ENCODE measurements at places on chromosomes 5 and 9.

GRCh38 chr9:93156475-93157008 is 22.5 kb upstream of the NINJ1 start:
- DNase-seq, result no peak

DNA sequence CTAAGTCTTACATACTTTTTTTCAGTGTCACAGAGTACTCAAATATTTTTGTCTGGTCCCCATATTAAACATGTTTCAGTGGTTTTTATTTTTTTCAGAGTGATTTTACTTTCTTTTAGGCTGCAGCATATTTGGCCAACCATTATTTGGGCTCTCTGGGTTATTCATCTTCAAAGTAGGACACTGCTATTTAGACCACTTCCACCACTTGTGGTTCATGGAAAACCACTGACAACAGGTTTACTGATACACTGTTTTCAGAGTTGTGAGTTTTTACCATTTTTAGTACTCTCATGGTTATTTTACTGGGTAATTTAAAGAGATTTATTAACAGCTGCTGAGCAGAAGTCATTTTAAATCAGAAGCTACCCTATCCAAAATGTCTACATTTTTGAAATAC is 437.6 kb downstream of the KIAA0825 start:
- DNase-seq, result no peak

DNA sequence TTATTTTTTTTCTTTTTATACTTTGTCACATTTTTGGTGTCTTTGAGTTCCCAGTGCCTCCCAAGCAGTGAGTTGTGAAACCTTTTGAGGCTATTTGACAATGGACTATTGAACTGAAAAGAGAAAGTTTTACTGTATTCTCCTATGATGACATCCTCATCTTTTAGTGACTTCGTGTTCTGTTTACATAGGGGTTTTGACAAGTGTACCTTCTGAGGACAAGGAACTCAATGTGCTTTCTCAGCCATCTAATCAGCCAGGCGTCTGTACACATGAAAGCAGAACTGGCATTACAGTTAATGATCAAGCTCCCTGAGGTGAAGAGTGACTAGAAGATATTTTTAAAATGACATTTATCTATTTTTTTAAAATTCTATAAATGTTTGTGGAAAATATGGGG is 175.5 kb downstream of the ANXA1 start:
- no peak for DNase-seq

- DNase-seq, result peak; percentile 65
These were observed 36.1 kb downstream of the MRPL36 start for GRCh38 chr5:1763548-1763911.

- DNase-seq, result peak; percentile 42
These were observed 5.8 kb upstream of the IFNA1 start for GRCh38 chr9:21434202-21435014.

DNA sequence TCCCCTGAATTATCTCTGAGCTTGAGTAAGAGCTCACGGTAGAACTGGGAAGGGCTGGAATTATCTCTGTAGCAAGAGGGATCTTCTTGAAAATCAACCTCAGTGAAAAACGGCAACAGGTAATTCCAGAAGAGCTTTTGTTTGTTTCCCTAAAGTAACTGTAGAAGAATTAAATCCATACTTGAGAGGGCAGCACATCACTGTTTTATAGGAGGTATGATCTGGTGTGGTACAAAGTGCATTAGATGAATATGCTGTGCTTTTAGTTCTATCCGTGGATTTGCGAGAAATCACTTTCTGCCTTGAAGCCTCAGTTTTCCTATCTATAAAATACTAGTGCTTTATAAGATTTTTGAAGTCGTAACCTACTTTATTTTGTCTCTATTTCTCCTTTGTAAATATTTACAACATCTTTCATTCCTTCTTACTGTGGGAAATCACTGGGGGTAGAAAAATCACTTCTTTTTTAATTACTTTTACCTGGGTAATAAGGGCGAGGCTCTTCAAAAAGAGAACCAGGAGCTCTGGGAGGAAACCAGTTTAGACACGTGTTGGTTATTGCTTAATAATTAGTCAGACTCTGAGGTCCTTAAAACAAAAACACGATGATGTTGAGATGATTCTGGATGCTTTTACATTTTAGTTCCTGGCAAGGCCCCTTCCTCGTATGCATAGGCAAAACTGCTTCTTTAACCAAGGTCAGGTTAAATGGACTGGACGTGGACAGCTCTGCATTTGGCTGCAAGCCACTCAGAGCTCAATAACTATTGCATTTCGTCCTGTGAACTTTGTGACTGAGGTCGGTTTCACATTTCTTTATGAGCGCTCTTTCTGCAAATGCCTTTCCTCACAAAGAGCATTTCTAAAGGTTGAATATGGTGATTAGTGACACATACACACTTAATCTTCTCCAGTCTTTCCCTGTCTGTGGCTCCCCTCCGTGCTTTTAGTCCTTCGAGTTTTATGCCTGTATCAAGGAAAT is 376.1 kb downstream of the BRINP1 start:
- no peak for DNase-seq

DNA sequence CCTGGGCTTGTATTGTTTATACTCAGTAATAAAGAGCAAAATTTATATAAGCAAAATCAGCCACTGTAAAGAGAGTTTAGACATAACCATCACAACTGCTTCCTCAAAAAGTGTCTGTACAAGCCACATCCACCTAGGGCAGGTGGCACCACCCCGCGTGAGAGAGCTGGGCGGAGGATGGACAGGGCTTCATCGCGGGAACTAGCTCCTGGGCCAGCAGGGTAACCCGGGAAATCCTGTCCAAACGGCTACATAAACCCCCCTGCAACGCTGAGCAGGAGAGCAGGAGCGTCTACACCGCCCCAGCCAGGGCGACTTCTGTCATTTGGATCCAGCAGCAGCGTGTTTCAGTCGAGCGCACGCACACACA is 1.3 kb downstream of the SLC6A3 start:
- no peak for DNase-seq

- DNase-seq, result no peak
These were observed 143.4 kb downstream of the MYO10 start for GRCh38 chr5:16792598-16793275.

DNA sequence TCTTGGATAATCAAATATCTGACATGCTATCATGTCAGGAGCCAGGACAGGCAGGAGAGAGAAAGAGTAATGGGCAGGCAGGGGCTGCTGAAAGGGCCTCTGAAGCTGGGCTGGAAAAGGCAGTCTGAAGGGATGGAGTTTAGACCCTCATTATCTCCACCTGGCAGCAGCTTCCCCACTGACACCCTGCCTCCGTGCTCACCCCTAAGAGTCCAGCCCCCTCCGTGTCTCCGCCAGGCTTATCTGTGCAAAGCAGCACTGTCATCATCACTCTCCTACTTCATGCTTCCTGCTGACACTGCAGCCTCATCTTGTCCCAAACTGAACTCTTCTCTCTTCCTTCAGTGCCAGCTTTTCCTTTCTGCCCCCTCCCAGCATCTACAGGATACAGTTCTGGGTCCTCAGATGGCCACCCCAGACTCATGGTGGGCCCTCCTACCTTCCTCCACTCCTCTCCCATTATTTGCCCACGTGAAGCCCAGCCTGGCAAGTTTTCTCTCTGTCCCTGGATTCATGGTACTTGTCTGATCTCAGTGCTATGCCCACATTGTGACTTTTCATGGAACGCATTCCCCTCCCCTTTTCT is 70.9 kb upstream of the KLF9 start:
- DNase-seq, result no peak

- DNase-seq, result no peak
These were observed 298.8 kb downstream of the RASEF start for GRCh38 chr9:82764061-82764668.

GRCh38 chr5:180287404-180287803 is 4.5 kb downstream of the MAPK9 start:
- no peak for DNase-seq

All from SJSA1 (cell line).